Upper lobe of right lung (tissue), 1 donor: ENCODE measurements at places on chromosomes 4 and X. TPM values are rescaled to one million over a fixed set of nuclear protein-coding genes. Genes with fewer than 3 reads are reported as not detected.

Gene TEX11
- total RNA-seq: not detected

Gene OTC
- total RNA-seq: 1.7 TPM

Gene GALNTL6
- 0.20 TPM for total RNA-seq

Gene ARSH
- total RNA-seq: not detected

Gene TEX13D
- total RNA-seq: not detected

Gene HGFAC
- 1.2 TPM for total RNA-seq

Gene IL3RA
- total RNA-seq: 43.0 TPM

Gene PSAPL1
- 0.14 TPM for total RNA-seq

Gene LRAT
- 1.1 TPM for total RNA-seq

Gene SATL1
- total RNA-seq: not detected

Gene ADH7
- total RNA-seq: not detected

Gene ADD1
- 286 TPM for total RNA-seq

DNA sequence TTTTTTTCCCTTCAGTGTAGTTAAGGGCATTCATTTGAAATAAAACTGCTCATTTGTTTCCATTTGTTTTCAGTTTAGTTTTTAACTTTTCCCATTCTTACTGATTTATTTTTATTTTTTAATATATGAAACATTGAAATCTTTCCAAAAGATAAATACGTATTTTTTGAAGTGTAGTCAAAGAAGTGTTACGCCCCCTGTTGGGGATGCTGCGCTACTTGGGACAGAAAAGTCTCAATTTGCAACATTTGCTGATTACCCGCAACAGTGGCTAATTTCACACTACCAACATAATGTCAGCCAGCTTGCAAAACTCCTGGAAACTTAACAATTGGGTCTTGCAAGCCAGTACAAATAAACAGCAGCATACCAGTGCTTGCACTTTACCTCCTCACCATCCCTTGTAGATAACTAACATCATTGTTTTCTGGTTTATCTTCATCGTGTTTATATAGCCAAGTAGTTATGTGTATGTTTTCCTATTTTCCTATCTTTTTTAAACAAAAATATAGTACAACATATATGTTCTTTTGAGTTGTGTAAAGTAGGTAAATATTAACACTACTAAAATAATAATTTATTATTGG, 158.6 kb downstream of the STPG2 start:
- no peak for DNase-seq

DNA sequence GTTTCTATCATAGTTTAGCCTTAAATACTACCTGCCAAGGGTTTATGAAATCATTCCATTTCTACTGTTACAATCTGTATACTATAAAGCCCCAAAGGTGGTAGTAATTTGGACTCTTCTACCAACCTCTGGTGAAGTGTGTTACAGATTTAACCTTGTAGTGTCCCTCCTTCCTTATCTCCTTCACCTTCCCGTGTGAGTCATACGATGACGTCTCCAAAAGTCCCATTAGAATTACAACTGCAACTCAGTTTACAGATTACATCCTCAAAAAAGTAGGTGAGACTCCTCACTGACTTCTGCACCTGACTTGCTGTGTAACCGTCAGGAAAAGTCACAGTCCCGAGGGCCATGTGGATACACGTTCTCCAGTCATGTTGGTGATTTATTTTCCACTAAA, 219.0 kb downstream of the DCTD start:
- no peak for DNase-seq

GRCh38 chr4:118784776-118785175, 51.1 kb downstream of the SEC24D start:
- DNase-seq: no peak

DNA sequence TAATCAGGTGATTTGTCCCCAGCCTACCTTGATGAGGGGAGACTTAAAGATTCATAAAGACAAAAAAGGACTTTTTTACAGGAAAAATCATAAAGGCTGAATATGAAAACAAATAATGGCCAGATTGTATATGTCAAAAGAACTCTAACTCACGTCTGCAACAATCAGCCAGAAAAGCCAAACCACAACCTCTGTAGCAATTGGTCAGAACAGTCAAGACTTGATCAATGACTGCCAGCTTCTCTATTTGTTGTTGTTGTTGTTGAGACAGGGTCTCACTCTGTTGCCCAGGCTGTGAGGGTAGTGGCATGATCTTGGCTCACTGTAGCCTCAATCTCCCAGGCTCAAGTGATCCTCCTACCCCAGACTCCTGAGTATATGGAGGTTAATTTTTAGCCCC, 35.9 kb upstream of the PPA2 start:
- no peak for DNase-seq

DNA sequence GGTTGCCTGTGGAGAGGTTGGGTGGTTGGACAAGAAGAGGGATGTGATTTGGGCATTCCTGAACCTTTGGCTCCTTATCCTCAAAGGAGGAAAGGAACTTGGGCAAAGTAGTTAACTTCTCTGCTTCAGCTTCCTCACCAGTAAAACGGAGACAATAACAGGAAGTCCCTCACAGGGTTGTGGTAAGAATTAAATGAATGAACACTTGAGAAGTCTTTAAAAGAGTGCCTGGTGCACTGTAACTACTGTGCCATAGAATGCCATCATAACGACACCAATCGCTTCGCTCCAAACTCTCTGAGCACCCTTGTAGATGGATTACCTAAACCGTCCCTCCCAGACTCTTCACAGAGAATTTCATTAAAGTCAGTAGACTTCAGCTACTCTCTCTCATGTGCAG, 10.5 kb downstream of the ZCCHC18 start:
- DNase-seq: no peak

- DNase-seq: no peak
These were observed 40.1 kb upstream of the AGA start for GRCh38 chr4:177482367-177482766.

GRCh38 chr4:86141161-86141560, 218.7 kb downstream of the MAPK10 start:
- DNase-seq: no peak

DNA sequence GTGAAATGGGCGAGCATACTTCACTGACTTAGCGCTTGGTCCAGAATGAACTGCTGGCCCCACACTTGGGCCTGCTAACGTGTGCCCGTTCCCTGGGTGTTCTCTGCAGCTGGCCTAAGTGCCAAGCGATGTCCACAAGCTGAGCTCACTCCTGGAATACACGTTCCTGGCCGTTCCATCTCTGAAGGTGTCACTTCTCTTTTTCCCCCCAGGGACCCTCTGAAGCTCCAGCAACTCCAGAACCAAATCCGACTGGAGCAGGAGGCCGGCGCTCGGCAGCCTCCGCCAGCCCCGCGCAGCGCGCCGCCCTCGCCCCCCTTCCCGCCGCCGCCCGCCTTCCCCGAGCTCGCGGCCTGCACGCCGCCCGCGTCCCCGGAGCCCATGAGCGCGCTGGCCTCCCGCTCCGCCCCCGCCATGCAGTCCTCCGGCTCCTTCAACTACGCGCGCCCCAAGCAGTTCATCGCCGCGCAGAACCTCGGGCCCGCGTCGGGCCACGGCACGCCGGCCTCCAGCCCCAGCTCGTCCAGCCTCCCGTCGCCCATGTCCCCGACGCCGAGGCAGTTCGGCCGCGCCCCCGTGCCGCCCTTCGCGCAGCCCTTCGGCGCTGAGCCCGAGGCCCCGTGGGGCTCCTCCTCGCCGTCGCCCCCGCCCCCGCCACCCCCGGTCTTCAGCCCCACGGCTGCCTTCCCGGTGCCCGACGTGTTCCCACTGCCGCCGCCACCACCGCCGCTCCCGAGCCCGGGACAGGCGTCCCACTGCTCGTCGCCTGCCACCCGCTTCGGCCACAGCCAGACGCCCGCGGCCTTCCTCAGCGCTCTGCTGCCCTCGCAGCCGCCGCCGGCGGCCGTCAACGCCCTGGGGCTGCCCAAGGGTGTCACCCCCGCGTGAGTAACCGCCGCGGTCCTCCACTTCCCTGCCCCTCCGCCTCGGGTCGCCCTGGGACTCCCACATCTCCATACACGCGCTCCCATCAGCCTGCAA, 132.3 kb downstream of the CBR4 start:
- DNase-seq: peak; percentile 86

- peak; percentile 50 for DNase-seq
These were observed 31.4 kb downstream of the RGS12 start for GRCh38 chr4:3324093-3324815.

DNA sequence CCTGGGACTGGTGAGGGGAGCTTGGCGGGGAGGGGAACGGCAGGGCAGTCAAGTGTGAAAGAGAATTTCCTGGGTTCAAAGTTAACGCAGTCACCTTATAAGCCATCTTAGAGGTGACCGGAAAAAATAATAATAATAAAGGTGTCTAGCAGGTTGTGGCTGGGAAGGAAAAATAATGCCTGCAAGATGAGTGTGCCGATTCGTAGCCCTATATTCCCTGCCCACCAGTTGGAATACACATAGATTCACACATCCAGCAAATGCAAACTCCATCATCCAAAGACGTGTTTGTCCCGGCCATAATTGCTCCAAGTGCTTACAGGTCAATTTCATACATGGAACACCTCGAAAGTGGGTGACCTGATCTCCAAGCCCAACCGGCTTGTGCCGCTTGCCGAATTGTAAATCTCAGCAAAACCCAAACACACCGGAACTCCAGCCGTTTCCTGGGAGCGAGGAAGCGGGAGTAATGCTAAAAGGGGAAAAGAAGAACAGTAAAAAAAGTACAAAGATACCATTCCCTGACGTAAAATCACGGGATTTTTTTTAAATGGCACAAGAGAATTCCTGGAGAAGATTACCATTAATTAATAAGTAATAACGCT, 1.3 kb upstream of the FAT1 start:
- DNase-seq: no peak

DNA sequence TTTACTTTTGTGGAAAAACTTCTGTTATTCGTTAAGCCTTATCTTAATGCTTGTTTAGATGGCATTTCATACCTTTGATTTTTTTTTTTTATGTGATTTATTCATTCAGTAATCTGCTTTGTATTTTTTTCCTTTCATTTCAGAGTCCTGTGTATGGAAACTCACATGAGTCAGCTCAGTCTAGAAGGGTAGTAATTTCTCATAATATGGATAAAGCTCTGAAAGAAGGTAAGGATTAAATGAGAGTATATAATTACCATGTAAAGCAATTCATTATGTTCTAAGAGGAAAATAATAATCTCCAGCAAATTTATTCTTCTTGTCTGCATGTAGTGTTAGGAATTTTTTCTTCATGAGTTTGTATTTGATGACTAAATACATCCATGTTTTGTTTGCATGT, 37.8 kb downstream of the SNX25 start:
- no peak for DNase-seq

GRCh38 chr4:184475498-184475897, 1.1 kb upstream of the IRF2 start:
- no peak for DNase-seq

- DNase-seq: no peak
These were observed 53.3 kb downstream of the SCD5 start for GRCh38 chr4:82745173-82745842.

- no peak for DNase-seq
These were observed 58.2 kb upstream of the DUSP21 start for GRCh38 chrX:44785652-44786051.

GRCh38 chr4:6937754-6938153, 28.1 kb downstream of the TBC1D14 start:
- DNase-seq: no peak

DNA sequence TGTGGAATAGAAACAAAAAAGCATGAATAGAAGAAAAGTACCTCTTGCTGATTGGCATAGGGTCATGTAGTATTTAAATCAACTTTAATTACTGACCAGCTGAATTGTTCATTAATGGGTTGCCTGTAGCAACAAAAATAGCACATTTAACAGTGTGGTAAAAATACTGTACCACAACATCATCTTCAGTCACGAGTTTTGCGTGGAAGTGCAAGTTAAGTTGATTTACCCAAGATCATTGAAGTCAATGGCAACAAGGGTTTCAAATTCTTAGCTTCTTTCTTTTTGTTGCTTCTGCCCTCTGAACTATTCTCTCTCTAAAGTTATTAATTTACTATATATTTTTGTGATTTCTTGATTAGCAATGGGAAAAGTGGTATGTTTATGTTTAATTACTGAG, 526.6 kb downstream of the C4orf33 start:
- no peak for DNase-seq

DNA sequence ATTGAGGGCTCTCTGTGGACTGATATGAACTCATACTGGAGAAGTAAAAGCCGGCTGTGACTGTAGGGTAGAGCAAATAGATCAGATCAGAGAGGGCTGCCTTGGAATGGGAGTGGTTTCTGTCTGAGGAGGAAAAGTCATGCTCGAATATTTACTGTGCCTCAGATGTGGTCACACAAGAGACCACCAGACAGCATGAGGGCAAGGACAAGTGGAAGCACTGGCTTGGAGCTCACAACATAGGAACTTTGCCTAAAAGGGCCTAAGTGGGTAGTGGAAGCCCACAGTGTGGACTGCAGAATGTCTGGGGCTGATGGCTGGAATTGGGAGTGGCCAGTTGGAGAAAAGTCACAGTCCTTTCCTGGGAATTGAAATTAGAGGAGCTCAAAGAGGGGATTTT, 19.8 kb downstream of the GLRB start:
- no peak for DNase-seq

DNA sequence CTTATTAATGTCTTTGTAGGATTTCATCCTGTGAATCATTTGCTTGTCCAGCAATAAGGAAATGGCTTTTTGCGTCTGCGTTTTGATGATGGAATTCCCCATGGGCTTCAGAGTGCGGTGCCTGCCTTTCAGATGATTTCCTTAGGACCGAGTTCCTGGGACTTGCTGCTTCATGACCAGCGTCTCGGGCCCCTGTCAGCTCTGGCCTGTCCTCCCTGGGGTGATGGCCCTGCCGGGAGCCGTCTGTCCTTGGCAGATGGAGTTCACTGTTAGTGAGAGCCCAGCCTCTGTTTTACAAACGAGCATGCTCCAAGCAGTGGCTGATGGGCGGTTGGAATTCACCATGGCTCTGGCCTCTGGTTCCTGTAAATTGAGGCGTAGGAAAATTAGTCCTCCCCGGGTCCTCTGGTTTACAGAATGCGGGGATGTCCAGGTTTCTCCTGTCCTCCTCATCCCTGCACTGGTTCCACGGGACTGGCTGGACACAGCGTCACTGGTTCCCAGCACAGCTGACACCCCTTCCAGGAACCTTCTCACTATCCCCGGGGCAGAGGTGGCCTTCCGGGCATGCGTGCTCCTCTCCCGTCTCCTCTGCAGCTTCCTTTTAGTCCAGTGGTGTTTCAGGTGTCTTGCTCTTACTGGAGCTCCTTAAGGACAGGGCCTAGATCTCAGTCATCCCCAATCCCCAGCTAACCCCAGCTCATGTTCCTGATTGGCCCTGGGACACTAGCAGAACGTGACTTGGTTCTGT, 34.9 kb downstream of the TBC1D14 start:
- DNase-seq: no peak

- DNase-seq: no peak
These were observed 229.2 kb downstream of the MAML3 start for GRCh38 chr4:139924782-139925181.

- no peak for DNase-seq
These were observed 154.5 kb downstream of the FANCB start for GRCh38 chrX:14718403-14718802.

DNA sequence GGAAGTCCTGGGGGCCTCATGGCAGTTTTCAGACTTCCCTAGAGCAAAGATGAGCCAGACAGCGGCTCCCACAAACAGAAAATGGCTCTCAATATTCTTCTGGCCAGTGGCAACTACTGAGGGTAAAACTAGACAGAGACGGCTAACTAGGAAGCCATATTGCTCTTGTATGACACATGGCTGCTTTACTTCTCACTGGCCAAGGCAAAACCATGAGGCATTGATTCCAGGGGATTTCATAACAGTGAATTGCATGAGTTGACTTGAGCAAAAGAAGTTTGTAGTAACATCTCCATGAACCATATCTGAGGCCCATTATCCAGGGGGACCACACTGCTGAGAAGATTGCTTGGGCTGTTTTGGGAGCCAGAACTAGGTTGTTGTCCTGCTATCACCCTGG, 13.7 kb upstream of the TLR8 start:
- no peak for DNase-seq

GRCh38 chr4:16118090-16118489, 34.3 kb upstream of the PROM1 start:
- DNase-seq: no peak

GRCh38 chr4:168931215-168931650, 78.8 kb downstream of the CBR4 start:
- no peak for DNase-seq
